HL-60 (cell line): ENCODE measurements at places on chromosomes 2 and 18.
A peak's percentile ranks its signal among the peaks of the same experiment; 100 is the strongest.

GRCh38 chr2:224716201-224716600 is at the start of gene CCDC195:
TSS of gene CCDC195 (minus strand) at chr2:224716365. CDS start at chr2:224716365, 0 bp downstream.
- DNase-seq: no peak

GRCh38 chr2:28490558-28490957 is 5.3 kb upstream of the PLB1 start:
- no peak for DNase-seq

GRCh38 chr2:232372231-232373208 is 6.0 kb upstream of the ALPP start:
- DNase-seq: peak; percentile 31

DNA sequence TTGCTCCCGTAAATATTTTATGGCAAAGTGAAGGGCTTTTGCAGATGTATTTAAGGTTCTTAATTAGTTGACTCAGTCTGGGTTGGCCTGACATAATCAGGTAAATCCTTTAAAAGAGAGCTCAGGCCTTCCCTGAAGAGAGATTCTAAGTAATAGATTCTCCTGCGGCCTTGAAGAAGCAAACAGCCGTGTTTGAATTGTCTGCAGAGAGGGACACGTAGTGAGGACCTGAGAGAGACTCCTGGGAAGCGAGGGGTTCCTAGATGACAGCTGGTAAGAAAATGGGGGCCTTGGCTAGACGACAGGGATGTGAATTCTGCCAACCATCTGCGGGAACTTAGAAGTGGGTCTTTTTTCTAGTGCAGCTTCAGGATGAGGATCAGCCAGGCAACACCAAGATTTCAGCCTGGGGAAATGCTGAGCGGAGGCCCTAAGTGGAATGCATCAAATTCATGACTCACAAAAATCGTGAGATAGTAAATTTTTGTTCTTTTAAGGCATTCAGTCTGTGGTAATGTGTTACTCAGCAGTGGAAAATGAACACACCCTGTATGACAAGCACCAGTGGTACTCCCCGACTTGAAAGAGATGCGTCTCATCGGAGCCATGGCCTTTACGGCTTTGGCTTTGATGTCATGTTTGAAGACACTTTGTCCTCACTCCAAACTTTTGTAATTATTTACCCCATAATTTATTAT is 62.1 kb upstream of the SMIM21 start:
- no peak for DNase-seq

DNA sequence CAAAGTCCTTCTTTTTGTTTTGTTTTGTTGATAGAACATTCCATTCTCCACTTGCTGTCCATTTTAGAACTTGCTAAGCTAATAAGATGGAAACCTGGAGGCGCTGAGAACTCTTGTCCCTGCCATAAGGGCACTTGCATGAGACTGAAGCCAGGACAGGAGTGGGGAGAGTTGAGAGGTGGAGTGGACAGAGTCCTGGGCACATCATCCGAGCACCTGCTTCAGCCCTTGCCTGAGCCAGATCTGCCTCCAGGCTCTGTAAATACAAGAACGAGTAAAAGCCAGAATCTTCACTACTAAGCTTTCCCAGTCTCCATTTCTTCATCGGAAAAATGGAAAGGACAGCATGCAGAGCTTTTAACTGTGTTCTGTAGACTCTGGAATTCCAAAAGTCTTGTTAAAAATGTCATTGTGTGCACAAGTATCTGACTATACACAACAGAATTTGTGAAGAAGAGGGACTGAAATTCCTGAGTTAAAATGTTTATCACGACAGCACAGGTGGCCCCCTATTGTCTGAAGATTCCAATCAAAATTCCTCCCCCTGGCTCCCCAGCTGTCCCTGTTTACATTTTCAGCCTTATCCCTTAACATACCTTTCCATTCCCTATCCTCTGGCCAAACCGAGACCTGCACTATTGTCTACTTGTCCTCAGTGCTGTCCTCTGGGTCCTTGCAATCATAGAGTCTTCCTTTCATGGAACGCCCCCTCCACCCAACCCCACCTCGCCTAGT is 498.2 kb upstream of the TNP1 start:
- DNase-seq: no peak

GRCh38 chr2:120486441-120486840 is 140.5 kb downstream of the INHBB start:
- DNase-seq: no peak

DNA sequence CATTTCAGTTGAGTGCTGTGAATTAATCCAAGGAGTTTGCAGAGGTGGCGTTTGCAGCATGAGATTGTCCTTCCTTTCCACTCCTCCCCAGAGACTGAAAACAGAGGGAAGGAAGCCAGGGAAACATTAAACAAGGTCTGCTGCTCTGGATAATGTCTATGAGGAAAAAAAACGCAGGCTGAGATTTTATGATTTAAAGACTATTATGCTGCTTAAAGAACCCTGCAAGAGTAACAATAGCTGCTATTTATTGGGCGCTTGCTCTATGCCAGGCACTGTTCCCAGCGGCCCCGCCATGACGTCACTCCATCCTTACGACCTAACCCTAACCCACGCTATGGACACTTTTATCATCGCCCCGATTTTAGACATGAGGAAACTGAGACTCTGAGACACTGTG is 222.4 kb downstream of the BCL2 start:
- DNase-seq: no peak

- DNase-seq: no peak
These were observed 23.1 kb downstream of the PASK start for GRCh38 chr2:241126201-241126611.

GRCh38 chr2:31467426-31467825 is 52.9 kb upstream of the XDH start:
- no peak for DNase-seq

GRCh38 chr2:153464395-153464794 is 14.2 kb downstream of the RPRM start:
- no peak for DNase-seq
